ENCODE measurements at places on chromosomes 2 and 18. TPM values are rescaled to one million over a fixed set of nuclear protein-coding genes. Genes with fewer than 3 reads are reported as not detected.

GRCh38 chr2:97749581-97749980 lies 36.2 kb downstream of the ZAP70 start:
- DNase-seq: no peak

GRCh38 chr2:29114586-29114945 lies 649 bp upstream of the CLIP4 start:
- no peak for DNase-seq

GRCh38 chr2:238418196-238418998 lies 8.3 kb upstream of the ASB1 start:
- DNase-seq: no peak

- no peak for DNase-seq
These were observed 64.0 kb downstream of the BOLA3 start for GRCh38 chr2:74083750-74084149.

DNA sequence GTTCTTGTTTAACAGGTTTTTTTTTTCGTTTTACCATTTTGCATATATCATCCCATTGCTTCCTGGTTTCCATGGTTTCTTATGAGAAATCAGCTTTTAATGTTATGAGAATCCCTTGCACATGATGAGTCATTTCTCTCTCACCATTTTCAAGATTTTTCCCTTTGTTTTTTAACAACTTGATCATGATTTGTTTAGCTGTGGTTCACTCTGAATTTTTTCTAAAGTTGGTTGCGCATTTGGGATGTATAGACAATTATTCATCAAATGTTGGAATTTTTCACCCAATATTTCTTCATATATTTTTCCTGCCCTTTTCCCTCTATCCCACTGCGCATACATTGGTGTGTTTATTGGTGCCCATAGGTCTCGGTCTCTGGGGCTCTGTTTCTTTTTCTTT lies 42.4 kb upstream of the BIN1 start:
- peak; percentile 30 for DNase-seq

Gene CHPF
- 104 TPM for total RNA-seq
